Stimulated activated CD8-positive, alpha-beta memory T cell treated with anti-CD3 and anti-CD28 coated beads, Interleukin-7, amount 100 ng/mL, for 48 hours (primary cell): ENCODE measurements at places on chromosomes 2 and 18.

- no peak for DNase-seq
Observed at GRCh38 chr2:130839011-130839780, 2.5 kb downstream of the ARHGEF4 start.

DNA sequence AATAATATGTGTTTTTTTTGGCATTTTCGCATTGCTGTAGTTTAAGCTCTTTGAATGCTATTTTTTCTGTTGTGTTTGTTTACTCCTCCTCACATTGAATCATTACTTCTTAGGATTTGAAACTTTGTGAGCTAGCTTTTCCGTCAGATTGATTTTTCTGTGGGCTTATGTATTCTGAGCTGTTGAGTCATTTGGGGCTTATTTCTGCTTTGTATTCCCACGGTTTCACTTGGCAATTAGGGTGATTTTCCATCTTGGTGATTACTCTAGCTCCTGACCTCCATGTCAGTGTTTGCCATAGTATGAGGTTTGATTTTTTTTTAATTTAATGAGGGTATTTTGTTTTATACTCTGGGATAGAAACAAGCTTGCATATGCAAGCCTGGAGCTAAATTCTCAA is 200.0 kb downstream of the CCDC102B start:
- no peak for DNase-seq

- DNase-seq = no peak
Observed at GRCh38 chr2:191446910-191447309, 201.7 kb downstream of the MYO1B start.

GRCh38 chr2:9637330-9637729 is 6.5 kb upstream of the YWHAQ start:
- DNase-seq = no peak

DNA sequence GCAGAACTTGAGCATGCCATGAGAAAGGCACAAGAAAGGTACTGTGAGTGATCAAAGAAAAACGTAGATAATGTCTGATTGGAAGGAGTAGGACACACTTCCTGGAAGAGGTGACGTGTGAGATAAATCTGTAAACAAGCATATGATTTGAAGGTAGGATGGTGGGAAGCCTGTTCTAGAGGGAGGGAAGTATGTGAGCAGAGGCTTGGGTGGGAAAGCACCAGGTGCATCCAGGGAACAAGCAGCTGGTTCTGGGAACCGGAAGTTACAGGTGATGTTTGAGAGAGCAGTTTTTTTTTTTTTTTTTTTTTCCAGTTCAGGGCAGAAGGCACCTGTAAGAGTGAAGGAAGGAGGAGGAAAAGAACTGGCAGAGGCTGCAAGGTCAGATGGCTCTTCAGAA is 116.6 kb upstream of the EFEMP1 start:
- DNase-seq = no peak

DNA sequence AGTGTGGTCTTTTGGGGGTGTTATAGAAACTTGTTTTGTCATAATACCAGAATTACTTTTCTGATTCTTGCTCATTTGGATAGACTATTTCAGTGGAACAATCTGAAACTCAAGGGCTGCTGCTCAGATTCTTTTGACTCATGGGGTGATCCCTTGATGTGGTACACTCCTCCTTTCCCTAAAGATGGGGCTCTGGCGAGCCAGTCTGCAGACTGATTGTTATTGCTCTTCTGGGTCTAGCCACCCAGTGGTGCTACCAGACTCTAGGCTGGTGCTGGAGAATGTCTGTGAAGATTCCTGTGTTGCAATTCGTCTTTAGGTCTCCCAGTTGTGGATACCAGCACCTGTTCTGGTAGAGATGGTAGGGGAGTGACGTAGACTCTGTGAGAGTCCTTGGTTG is 4.2 kb upstream of the MARS2 start:
- DNase-seq = no peak

GRCh38 chr18:58161659-58162058 is 117.6 kb downstream of the NEDD4L start:
- no peak for DNase-seq

DNA sequence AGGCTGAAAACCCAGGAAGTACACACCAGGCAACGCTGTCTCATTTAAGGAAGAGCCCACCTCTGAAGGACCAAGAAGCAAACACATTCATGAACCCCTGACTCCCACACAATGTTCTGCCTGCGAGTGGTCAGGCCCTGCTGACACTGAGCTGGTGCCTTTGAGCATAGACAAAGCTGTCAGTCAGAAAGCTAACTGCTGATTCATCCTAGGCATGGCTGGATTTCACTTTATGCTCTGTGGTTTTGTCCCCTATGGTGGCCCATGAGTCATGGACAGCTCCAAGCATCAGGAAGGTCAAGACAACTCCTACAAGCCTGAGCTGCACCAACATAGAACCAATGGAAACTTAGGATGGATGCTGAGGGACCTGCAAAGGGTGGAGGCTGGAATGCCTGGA is 78.9 kb downstream of the UXS1 start:
- DNase-seq = no peak

- no peak for DNase-seq
Observed at GRCh38 chr2:99480390-99480789, 9.4 kb downstream of the REV1 start.

GRCh38 chr18:46040747-46041104 is 31.3 kb downstream of the PSTPIP2 start:
- DNase-seq = no peak

- no peak for DNase-seq
Observed at GRCh38 chr2:196244966-196245365, 73.6 kb upstream of the STK17B start.

DNA sequence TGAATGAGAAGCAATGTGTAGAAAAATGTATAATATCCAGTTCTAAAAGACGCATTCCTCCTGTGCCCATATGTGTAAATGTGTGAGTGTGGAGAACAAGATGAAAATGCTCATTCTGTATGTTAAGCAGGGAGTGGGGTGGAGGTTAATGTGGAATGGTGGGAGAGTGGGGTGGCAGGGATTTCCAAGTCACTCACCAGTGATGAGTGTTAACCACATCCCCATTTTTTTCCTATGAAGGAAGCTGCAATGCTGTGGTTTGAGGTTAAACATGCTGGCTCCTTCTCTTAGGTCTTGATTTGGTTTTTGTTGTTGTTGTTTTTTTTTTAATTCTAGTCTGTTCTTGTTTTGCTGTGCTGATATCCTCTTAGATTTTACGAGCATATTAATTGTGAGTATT is 169.4 kb downstream of the NEDD4L start:
- no peak for DNase-seq
